Hematopoietic multipotent progenitor cell (in vitro differentiated cells): ENCODE measurements at places on chromosomes 3 and 15.

GRCh38 chr3:134627831-134628230 is 23.0 kb downstream of the KY start:
- DNase-seq, result no peak

DNA sequence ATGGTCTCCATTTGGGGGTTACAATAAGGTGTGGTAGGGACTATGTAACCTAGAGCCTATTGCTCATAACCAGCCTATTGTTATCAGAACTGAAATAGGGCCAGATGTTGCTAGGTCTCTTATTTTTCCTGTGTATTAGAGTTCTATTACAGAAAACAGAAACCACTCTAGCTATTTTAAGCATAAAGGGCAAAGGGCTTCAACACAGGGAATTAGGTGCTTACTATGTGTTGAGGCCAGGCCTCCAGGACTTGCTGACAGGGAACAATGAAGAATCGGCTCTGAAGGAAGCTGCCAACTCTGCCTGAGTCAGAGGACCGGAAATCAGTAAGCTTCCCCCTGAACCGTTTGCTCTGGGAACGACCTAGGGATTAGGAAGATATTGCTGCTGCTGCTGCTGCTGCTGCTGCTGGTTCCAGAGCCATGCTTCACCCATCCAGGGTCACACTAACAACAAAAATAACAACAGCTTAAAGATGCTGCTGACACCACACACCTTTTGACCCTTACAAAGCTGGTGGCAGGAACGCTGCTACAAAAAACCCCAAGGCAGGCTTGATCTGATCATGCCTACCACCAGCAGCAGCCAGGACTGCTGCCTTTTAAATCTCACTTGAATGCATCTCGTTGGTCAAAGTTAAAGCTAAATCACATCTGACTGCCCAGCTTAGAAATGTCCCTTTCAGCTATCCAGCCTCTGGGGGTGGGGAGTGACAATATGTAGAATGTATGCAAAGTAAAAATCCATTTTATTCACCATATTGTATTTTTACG is 276.9 kb upstream of the IL12A start:
- DNase-seq, result no peak

- DNase-seq, result no peak
These were observed 32.2 kb downstream of the FILIP1L start for GRCh38 chr3:100081986-100082692.

DNA sequence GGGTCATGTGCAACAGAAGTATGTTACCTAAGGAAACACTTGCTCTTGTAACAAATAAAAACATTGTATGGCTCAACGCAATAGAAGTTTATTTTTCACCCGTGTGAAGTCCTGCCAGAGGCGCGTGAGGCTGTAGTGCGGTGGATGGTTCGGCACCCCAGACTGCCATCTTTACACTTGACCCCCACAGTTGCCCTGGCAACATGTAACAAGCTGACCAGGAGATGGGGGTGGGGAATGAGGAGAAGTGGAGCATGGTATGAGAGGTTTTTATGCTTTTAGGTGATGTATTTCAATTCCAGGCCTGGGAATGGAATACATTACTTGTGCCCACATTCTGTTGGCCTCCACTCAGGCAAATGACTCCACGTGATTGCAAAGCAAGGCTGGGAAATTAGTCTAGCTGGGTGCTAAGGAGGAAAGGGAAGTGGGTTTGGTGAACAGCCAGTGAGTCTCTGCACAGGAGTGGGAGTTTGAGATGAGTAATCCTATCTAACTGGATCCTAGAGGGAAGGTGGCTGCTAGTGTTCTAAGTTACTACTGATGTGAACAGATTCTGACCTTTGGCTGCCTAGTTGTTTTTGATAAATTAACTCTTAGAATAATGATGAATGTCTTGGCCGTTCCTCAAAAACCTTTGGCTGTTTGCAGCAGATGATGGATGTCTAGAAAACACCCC is 33.8 kb upstream of the GREM1 start:
- peak; percentile 31 for DNase-seq

GRCh38 chr15:84907731-84908130 is 23.3 kb downstream of the SLC28A1 start:
- no peak for DNase-seq

GRCh38 chr3:66010739-66011655 is 27.7 kb downstream of the MAGI1 start:
- no peak for DNase-seq

DNA sequence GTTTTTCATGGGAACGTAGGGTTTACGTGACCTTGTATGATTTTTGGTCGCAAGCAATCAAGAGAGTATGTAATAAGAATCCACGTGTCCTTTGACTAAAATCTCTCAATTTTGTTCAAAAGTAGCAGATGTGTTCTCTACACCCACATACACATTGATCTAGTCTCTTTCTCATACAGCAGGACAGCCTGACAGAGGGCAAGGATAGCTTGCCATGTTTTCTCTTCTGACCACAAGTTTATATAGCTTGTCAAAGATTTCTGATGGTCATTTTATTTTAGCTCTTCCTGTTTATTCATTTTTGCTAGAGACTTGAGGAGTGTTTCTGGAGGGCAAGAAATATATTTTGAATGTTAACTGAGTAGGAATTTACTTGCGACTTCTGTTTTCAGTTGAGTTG is 570.2 kb upstream of the ALCAM start:
- DNase-seq, result no peak

DNA sequence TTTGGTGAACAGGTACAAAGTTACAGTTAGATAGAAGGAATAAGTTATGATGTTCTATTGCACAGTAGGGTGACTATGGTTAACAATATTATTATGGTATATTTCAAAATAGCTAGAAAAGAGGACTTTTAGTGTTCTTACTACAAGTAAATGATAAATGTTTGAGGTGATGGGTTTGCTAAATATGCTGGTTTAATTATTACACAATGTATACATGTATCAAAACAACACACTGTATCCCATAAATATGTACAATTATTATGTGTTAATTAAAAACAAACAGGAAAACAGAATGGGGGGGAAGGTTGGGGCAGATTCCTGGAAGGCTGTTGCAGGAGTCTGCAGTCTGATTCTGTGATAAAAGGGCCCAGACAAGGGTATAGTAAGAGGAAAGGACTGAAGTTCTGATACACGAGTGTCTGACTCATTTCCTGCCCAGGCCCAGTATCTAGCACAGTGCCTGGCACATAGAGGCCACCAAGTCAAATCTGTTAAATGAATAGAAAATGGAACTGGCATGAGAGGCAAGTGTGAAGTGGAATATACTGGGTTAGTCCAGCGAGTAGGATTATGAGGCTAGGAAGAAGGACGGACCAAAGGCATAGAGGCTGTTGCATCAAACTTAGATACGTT is 7.2 kb upstream of the ENTPD3 start:
- DNase-seq, result no peak

DNA sequence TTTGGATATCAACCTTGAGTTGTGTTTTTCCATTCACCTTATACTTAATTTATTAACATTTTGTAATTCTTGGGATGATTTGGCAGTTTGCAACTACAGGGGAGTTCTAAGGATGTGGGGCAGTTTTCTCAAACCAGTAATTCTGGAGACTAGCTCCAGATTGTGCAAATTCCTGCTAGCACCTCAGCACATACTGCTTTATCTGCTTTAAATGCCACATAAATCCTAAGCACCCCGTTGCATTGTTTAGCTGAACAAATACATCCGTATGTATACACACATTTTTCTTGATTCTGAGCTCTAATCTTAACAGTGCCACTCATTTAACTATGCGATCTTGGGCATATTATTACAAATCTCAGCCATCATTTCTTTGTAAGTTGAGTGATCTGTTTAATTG is 16.9 kb upstream of the UTS2B start:
- DNase-seq, result no peak

DNA sequence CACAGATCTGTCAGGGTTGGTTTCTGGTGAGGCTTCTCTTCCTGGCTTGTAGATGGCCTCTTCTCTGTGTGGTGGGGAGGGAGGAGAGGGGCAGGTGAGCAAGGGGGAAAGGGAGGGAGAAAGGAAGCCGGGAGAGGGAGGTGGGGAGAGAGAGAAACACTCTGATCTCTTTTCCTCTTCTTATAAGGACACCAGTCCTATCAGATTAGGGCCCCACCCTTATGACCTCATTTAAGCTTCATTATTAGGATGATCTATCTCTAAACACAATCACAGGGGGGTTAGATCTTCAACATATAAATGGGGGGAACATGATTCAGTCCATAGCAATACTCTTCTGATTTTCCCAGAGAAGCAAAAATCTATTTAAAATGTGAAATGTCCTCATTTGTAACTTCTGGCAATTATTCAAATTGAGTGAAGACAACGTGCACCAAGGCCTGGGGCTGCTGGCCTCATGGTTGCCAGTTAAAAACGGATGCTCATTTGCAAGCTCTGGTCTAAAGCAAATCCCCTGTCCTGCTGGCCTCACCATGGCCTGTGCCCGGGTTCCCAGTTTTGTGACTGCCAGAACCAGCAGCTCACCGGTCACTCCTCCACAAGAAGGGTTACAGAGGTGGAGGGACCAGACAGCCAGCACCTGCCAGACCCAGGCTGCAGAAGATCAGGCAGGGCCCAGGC is 8.3 kb downstream of the POMGNT2 start:
- no peak for DNase-seq

DNA sequence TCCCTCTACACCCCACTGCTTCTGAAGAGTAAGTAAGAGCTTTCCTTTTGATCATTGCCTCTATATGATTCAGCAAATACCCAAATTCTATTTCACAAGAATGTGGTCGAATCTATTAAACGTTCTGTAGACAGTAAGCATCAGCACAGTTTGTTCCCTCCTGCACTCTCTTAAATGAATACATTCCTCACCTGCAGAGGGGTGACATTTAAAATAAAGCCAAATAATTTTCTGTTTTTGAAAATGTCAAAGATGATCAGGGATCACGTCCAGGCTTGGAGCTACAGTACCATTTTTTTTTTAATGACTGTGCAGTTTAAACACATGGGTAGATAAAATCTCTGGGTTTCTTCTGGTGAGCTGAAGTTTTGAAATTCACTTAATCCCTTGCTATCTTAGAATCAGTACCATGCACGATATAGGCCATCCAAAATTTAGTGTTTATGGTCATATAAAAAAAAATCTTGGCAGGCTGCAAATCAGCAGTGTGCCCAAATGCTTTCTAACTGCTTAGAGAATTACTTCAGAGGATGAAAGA is 12.8 kb downstream of the PYDC2 start:
- no peak for DNase-seq

GRCh38 chr3:172751175-172751704 is 714 bp downstream of the ECT2 start:
- peak; percentile 46 for DNase-seq

- DNase-seq, result no peak
These were observed 42.4 kb downstream of the TNIK start for GRCh38 chr3:171417813-171418212.

DNA sequence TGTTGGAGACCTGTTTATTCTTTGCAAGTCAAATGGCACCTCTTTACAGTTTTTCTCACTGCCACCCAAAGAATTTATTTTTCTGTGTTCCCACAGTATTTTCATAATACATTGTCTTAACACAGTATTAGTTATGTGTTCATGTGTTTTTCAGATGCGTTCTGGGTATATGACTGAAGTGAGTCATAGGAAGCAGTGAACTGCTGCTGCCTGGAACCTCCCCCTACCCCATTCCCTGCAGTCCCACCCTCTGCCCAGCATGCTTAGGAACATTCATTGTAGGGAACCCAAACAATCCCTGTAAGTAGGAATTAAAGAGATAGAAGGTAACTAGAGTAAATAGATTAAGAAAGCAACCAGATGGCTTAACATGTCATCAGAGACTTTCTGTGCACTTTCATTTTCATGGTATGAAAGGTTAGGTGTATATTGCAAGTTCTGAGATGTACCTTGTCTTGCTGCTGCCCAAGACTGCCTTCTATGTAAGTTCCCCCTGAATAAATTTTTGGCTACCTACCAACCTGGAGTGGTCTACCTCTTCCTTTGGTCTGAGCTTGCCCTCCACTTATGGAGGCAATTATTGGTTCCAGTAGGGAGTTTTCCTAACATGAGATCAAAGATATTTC is 21.9 kb upstream of the SQOR start:
- no peak for DNase-seq

GRCh38 chr3:11364181-11364580 is 92.0 kb downstream of the ATG7 start:
- DNase-seq, result no peak

- DNase-seq, result no peak
These were observed 254.0 kb upstream of the GPR149 start for GRCh38 chr3:154684021-154684420.

DNA sequence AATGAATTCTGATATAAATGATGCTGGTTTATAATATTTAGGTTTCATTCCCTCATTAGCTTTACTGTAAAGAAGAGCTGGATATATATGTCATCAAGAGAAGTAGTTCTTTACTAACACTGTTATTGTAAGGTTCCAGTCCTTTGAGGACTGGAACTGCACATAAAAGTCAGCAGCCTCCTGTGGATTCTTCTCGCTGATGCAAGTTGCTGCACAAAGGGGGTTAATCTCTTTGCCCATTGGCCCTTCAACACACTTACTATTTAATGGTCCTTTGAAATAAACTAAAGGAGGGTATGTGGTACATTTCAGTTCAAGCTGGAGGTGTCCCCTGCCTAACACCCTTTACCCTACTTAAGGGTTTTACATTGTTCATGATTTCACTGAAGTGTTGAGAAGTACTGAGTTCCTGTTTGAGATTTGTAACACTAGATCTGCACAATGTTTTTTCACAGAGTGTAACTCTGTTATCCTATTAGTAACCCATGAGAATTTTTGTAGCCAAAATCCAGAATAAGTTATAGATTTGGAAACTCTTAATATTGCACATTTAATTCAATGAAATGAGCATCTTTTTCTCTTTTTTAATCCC is 43.9 kb downstream of the NR2C2 start:
- DNase-seq, result no peak

- no peak for DNase-seq
These were observed 32.5 kb downstream of the ARNT2 start for GRCh38 chr15:80436511-80437307.

- DNase-seq, result no peak
These were observed 135.1 kb downstream of the TBL1XR1 start for GRCh38 chr3:177062052-177062732.

DNA sequence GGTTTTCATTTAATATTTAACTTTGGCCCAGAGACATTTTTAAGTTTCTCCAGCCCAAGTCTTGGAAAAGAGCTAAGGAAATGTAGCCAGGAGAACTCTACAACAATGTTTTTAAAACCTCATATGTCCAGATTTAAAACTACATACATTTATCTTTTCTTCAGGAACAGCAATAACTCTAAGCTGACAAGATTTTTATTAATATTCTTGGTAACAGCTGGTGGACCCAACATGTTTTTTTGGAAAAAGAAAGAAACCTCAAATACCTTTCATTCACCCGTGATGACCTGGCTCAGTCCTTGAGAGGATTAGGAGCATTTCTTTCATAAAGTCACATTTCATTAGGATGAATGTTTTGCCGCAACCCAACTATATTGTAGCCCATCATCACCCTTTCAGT is 50.4 kb upstream of the CMSS1 start:
- no peak for DNase-seq
